Stimulated activated CD4-positive, alpha-beta T cell treated with anti-CD3 and anti-CD28 coated beads, Interleukin-4, amount 100 ng/mL, for 48 hours (primary cell): ENCODE measurements at places on chromosomes 11 and 22.

DNA sequence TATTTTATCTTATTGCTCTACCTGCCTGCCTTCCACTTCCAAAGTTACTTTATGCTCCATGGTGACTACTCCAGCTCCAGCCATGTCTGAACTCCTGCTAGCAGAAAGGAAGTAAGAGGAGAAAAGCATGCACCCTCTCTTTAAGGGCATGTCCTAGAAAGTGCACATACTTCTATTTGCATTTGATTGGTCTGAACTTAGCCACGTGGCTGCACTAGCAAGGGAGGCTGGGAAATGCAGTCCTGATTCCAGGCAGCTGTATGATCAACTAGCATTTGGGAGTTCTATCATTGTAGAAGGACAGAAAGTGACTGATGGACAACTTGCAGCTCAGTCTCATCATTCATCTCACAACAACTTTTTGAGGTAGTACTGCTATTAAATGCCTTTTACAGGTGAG is 515.7 kb downstream of the BUD13 start:
- DNase-seq, result no peak

DNA sequence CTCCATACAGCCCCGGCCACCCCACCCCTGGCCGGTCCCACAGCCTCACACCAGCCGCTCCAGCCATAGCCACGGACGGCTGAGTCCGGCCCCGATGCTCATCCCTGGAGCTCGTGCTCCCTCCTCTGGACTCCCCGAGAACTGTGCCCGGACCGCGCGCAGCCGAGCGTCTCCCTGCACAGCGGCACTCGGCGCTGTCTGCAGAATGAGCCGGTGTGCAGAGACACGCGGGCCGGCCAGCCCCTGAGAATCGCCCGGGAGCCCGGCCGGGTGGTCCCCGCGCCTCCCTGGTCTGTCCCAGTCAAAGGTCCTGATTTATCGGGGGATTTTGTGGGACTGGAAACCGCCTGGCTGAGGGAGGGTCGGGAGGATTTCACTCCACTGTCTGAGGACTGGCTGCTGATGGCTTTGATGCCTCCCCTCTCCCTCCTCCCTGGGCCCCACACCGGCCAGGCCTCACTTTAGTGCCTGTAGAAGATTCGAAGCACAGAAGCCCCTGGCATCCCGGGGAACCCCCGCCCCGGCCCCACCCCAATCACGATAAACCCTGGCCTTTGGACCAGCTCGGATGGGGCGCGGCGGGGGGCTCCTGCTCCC is 102.7 kb downstream of the BRD1 start:
- DNase-seq, result peak; percentile 65

DNA sequence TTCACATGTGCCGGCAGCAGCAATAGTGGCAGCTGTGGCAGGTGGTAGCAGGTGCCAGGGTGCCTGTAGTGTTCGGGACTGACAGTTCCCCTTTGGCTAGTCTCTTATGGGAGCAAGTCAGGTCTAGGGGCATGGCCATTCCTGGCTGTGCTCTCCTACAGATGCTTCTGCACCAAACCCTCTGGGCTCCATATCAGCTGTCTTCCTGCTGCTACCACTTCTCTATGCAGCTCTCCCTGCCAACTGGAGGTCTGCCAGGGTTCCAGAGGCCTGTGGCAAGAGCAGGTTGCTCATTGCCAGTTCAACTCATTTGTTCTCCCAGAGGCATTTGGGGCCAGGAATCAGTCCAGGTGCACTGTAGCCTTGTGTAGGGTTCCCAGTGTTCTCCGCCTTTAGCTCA is 473.7 kb downstream of the JRKL start:
- DNase-seq, result no peak

GRCh38 chr11:1130276-1131032 is 27.3 kb upstream of the MUC5AC start:
- no peak for DNase-seq

GRCh38 chr11:30000986-30001750 is 15.7 kb downstream of the KCNA4 start:
- DNase-seq, result no peak

- DNase-seq, result no peak
These were observed 9.2 kb upstream of the CELSR1 start for GRCh38 chr22:46546466-46547178.

DNA sequence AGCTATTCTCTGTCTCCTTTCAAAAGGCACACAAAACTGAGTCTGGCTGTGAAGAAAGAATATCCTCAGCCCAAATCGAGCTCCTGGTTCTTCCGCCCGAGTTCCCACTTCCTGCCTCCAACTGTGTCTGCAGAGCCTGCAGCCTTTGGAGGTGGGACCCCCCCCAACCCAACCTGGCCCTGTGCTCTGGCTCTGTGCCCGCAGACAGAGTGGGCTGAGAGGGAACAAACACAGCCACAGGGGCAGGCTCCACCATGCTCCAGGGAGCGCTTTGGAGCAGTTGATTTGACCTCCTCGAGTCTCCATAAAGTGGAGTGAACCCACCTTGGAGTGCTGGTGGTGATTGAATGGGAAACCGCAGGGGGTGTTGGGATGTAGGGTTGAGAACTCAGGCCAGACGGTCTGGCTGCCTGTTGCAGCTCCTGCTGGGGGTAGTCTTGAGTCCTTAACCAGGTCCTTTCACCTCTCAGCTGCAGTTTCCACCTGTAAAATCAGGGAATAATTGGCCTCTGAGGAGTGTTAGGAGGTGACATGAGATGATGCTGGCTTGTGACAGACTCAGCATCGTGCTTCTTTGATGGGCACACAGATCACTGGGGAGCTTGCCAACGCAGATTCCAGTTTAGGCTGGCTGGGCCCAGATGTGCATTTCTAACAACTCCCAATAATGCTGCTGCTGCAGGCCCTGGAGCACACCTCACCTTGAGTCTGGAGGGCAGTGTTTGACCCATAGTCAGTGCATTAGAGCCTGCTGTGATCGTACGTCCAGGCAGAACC is 11.4 kb downstream of the DAGLA start:
- DNase-seq, result no peak

DNA sequence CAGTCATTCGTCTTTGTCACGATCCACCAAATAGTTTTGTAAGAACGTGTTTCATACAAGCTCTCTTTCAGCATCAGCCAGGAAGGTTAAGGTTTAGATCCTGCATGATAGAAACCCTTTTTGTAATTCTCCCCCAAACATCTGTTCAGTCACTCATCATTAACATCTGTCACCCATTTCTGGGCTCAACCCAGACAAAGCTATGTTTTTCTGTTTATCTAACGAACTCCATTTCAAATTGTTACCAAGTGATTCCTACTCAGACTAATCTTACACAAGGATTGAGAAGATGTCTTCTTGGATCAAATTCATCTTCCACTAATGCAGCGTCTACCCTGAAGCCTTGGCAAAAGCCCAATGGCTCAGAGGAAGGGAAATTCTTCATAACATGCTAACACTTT is 58.8 kb downstream of the FZD4 start:
- DNase-seq, result no peak

GRCh38 chr22:20581503-20582170 is 74.2 kb downstream of the MED15 start:
- no peak for DNase-seq

DNA sequence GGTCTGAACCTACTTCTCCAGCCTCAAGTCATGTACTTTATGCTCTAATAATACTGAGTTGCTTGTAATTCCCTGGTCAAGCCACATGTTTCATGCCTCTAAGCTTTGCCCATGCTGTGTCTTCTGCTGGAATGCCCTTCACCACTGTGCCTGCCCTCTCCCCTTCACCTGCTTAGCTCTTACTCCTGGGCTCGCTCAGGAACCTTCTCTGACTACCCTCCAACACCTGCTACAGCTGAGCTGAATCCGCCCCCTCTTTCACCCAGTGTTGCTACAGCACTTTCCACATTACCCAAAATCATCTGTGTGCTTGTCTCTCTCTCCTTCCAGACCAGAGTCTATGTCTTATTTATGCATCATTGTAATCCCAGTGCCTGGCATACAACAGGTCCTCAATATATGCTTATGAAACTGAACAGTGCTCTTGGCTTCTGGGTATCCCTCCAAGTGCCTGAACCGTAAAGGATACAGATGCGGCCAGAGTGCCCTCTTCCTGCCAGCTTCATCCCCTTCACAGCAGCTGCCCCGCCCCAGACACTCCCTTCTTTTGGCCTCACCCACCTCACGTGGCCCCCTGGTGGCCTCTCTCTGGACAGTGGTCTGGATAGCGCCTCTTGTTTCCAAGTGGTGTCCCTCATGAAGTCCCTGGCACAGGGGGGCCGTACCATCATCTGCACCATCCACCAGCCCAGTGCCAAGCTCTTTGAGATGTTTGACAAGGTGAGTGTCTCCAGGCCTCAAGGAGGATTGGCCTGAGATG is 7.1 kb downstream of the ABCG4 start:
- DNase-seq, result no peak

DNA sequence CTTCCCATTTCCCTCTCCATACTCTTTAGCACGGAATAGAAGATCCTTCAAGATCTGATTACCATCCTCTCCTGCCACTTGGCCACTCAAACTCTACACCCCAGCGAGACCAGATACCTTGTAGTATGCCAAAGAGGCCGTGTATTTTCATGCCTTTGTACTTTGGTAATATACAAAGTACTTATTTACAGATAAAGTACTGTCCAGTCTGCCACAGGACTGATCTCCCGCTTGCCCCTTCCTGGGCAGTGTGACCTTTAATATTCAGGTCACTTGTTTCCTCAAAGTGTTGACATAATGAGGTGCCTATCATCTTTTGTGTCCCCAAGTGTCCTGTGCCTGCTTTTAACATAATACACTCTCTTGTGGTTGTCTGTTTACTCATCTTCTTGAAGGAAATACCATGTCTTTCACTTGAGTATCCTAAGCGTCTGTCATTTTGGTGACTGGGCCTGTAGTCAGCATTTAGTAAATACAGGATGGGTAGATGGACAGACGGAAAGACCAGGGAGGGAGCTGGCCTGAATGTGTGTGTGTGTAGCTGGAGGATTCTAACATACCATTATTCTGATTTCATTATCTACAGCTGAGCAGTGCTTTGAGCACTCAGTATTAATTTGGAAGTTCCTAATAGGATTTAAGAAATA is 137.4 kb downstream of the NAV2 start:
- DNase-seq, result no peak

GRCh38 chr22:47095395-47096122 is 333.1 kb downstream of the TBC1D22A start:
- no peak for DNase-seq

- DNase-seq, result no peak
These were observed 22.6 kb downstream of the IZUMO1R start for GRCh38 chr11:94326947-94327346.

- no peak for DNase-seq
These were observed 280.8 kb downstream of the KIRREL3 start for GRCh38 chr11:126719740-126720139.
